Fibroblast of skin of left quadriceps (primary cell): ENCODE measurements at places on chromosomes 1 and 21.

DNA sequence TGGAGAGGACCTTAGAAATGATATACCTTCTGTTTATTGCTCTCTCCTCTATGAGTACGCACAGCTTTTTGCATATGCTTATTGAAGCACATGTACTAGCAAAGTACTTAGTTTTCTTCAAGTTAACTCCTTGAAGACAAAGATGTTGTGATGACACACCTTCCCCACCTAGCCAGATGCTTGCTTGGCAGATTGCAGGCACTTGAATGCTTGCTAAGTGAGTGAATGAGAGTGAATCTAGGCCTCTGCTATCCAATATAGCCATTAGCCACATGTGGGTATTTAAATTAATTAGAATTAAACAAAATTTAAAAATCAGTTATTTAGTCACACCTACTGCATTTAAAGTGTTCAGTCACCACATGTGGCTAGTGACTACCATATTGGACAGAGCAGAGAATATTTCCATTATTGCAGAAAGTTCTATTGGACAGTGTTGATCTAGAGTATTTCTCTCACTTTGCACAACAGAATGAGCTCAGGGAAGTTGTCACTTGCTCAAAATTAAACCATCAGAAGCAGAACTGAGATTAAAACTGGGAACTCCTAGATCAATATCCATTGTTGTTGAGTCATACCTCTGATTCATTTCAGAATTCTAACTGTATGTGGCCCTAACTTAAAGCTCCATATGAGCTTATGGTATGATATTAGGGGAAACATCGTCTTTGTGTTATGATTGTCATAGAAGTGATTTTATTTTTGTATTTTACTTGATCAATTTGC lies 8.6 kb upstream of the EEIG2 start:
- DNase-seq, result no peak

GRCh38 chr21:35036465-35037383 lies 12.4 kb downstream of the RUNX1 start:
- no peak for DNase-seq

GRCh38 chr1:33298623-33299277 lies 22.1 kb downstream of the A3GALT2 start:
- peak; percentile 9 for DNase-seq

GRCh38 chr1:20411196-20411980 lies 74.6 kb downstream of the CAMK2N1 start:
- DNase-seq, result peak; percentile 81

DNA sequence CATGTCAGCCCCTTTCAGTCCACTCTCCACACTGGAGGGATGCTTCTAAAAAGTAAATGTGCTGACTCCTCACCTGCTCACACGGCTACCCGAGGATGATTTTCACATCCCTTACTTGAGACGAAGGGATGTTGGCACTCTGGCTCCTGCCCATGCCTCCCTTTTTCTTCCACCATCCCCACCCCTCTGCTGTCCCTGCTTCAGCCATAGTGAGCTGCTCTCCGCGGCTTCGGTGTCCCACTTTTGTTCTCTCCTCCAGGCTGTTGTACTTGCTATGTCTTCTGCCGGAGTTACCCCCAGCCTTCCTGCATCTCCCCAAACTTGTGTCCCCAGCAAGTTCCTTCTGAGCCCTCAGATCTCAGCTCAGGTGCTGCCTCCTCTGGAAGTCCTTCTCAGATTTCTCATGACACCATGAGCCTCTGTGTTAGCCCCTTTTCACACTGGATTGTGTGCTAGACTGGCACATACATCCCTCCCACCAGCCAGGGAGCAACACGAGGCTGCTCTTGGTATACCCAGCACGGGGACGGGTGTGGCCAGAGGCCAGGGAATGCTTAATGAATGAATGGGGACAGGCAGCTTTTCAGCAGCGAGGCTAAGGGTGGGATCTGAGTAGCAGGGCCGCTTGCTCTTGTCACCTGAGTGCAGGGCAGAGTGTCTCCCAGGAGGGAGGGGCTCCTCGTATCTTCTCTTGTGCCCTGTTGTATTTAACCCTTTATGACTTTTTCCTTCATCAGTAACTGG lies 1.3 kb downstream of the ACOT11 start:
- no peak for DNase-seq

GRCh38 chr1:112263453-112263852 lies 132.6 kb upstream of the CTTNBP2NL start:
- no peak for DNase-seq

- no peak for DNase-seq
Measured at GRCh38 chr21:44354001-44354405, 582 bp downstream of the TRPM2 start.

GRCh38 chr1:197222025-197222685 lies 45.9 kb upstream of the CRB1 start:
- DNase-seq, result no peak

- no peak for DNase-seq
Measured at GRCh38 chr1:92837062-92837461, 5.2 kb downstream of the RPL5 start.

DNA sequence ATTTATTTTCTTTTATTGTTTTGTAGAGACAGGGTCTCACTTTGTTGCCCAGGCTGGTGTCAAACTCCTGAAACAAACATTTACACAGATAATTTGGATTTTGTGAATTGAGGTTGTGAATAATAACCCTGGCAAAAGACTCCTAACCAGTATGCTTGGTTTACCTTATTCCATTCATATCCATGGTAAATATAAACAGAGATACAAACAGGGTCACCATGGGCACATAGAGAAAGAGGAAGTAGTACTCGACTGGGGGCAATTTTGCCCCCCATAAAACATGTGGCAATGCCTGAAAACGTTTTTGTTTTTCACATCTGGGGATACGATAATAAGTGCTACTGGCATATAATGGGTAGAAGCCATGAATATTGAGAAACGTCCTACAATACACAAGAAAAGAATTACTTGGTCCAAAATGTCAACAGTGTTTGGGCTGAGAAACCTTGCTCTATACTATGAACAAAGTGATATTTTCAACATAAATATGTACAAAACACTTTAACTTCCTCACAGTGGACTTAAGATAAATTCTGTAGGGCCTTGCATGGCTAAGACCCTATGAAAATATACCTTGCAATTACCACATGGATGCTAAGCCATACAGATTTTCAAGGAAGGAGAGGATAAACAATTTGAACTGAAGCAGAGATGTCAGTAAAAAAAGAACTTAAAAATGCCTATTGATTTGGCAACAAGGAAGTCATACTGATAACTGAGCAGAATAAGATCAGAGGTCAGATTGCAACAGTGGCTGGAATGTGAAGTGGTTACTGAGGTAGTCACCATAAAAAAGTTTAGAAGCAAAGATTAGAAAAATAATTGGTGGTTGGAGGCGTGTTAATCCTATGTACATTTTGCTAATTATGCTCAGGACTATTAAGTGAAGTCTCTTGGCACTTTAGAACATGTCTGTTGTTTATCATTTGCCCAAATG lies 27.4 kb upstream of the ASPM start:
- no peak for DNase-seq

GRCh38 chr1:153569465-153569864 lies 3.8 kb upstream of the S100A2 start:
- no peak for DNase-seq

DNA sequence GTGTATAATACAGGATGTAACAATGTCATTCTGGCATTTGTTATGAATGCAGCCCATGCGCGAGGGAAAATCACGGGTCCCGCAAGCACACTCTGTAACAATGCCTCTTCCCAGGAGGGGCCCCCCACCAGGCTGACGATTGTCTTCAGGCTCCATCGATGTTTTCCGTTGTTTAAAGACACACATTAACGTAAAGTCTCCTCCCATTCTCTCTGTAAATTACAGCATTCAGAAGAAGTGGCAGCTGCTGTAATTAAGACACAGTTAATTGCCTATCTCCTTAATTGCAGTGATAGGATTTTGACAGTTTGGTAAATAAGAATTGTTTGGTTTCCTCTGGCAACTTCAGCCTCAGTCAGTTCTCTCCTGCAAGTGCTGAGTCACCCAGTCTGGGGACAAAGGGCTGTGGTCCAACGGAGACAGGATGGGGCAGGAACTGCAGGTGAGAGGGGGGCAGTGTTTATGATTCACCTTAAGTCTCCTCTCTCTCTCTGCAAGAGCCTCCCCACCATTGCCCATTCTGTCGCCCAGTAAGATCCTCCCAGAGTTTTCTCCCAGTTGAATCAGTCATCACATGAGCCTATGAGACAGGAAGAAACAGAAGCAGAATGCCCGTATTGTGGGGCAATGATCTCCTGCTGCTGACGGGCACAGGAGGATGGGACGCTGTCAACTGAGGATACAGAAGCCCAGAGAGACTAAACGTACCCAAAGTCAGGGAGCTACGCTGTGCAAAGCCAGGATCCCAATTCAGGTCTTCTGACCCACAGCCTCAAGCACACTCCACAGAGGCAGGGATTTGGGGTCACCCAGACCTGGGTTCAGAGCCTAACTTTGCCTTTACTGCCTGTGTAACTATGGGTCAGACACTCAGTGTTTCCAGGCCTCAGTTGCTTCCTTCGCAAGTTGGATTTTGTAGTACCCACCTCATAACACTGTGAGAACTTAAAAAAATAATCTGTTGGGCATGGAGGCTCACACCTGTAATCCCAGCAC lies 110.0 kb downstream of the ADSS2 start:
- no peak for DNase-seq

GRCh38 chr1:217363319-217363718 lies 267.6 kb downstream of the GPATCH2 start:
- DNase-seq, result no peak

DNA sequence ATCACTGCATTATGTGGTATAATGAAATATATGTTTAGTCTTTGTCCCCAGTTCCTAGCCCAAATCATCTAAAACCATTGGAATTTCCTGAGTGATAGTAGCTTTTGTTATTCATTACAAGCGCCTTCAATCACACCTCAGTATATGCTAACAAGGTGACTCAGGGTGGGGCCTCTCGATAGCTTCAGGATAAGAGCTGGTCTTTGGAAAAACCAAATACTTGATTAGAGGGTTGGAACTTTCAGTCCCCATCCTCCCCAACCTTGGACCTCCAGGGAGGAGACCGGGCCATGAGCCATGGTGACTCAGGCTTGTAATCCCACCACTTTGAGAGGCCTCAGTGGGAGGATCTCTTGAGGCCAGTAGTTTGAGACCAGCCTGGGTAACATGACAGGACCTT lies 5.1 kb upstream of the BRDT start:
- no peak for DNase-seq

DNA sequence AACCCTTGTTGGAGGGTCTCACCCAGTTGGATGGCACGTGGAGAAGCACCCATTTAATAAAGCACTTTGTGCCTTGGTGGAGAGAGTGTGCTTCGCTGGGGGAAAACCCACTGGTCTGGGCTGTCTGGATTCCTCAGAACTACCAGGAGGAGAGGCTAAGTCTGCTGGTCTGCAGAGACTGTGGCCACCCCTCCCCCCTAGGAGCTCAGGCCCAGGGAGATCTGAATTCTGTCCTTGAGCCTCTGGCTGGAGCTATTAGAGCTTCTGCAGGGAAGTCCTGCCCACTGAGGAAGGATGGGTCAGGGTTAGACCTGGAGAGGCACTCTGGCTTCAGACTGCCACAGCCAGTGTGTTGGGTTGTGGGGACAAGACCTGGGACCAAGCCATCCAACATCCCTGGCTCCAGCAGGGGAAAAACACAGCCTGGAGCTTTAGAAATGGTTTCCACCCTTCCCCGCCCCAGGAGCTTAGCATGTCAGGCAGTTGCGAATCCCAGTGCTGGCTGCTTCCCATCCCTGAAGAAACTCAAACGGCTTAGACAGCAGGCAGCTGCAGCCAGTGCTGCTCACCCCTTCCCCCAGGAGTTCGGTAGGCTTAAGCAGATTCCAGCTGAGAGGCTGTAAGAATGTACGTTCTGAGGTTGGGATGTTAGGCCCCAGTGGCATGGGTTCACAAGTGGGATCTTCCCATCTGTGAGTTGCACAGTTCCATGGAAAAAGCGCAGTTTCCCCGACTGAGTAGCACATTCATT lies 288.3 kb downstream of the TGFB2 start:
- DNase-seq, result no peak
